ENCODE measurements at places on chromosomes 3 and 15.
A peak's percentile ranks its signal among the peaks of the same experiment; 100 is the strongest.

DNA sequence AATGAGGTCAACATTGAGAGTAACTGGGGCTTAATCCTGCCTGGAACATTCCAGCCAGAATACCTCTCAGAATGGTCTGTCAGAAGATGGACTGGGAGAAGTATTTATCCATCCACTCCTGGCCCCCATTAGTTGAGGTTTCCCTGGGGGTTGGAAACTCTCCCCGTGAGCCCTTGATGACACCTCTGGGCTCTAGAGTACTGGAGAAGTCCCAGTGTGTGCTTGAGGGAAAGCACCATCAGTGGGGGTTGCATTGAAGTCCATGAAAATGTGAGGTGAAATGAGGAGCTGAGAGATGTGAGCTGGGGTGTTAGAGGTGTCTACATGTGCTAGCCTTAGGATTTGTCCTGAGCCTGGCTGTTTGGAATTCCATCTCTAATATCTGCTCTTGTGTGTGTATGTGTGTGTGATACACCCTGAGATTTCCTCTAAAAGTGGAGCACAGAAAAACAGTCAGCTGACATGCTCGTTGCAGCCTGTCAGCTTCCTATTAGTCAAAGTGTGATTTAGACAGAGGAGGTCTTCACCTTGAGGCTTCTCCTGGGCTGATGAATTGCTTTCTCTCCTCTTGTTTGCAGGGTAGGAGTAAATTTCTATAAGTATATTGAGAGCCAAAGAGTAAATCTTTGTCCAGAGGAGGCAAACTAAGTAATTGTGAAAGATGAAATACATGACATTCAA is 67.6 kb downstream of the NR1D2 start:
- no peak for DNase-seq

GRCh38 chr3:193879099-193879863 is 256.7 kb upstream of the HES1 start:
- DNase-seq, result no peak

DNA sequence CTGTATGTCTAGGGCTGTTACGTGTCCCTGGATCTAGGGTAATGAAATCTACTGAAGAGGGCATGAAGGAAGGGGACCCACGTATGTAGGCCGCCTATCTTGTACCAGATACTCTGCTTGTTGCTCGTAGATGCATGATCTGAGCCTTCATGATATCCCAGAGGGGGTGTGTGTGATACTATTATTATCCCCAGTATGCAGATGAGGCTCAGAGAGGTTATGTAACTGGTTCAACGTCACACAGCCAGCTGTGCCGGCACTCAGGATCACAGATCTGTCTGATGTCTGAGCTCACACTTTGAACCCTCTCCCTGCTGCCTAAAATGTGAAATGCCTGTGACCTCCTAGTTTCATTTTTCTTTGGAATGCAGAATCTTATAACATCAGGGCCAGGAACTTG is 36.2 kb upstream of the SEC13 start:
- no peak for DNase-seq

DNA sequence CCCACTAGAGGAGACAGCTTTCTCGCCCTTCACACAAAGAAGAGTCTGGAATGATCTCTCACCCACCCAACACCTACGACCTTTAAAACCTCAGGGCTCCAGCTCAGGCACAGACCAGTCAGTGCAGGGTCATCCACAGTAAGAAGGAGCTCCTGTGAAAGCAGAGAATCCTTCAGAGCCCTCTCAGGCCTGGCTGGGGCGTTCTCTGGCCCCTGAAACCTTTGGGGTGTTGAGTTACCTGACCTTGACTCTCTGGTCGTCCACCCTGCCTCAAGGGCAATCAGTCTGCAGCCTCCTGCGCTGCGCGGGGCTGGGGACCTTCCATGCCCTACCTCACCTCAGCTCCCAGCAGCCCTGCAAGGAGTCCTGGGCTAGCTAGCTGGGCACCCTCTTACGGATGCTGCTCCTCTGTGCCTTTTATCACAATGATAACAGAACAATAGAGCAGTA is 106.2 kb downstream of the ADCY5 start:
- no peak for DNase-seq

DNA sequence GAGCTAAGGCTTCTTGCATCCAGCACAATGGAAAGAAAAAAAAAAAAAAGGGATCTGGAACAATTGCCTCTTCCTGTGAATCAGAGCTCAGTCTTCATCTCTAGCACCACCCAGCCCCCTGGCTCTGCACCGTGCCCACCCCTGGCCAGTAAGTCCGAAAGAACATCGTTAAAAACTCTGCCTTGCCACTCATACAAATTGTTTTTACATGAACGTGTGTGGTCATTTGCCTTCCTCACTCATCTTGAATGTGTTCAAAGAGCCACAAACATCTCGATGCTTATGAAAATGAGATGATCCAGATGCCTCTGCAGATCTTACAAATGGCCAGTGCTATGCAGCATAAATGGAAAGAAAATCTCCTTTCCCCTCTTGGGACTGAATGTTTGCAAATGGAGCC is 400.0 kb upstream of the PPP2R3A start:
- no peak for DNase-seq

- no peak for DNase-seq
Measured at GRCh38 chr15:80694611-80695098, 455 bp upstream of the ABHD17C start.

DNA sequence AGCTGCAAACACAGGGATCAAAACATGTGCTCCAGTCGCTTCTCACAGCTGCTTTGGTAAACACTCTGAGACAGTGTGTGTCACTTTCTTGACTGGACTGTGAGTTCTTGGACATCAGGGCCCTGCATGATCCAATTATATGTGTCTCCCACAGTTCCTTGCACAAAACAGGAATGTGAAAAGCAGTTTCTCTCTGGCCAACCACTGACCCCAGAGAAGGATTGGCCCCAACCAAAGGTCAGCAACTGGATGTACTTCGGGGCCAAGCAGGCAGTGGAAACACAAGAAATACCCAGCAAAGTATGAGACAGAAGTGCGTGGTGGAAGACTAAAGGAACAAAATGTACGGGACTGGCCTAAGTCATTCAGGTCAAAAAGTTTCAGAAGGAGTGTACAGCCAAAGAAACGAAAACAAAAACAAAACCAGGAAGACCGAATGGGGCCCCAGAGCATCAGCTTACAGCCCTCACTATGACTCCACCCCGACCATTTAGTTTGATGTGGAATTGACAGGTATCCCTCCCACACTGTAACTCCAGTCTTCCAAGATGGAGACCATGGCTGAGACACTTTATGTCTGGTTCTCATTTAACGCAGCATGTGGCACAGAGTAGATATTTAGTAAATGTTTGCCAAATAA is 76.7 kb upstream of the LPP start:
- DNase-seq, result no peak

DNA sequence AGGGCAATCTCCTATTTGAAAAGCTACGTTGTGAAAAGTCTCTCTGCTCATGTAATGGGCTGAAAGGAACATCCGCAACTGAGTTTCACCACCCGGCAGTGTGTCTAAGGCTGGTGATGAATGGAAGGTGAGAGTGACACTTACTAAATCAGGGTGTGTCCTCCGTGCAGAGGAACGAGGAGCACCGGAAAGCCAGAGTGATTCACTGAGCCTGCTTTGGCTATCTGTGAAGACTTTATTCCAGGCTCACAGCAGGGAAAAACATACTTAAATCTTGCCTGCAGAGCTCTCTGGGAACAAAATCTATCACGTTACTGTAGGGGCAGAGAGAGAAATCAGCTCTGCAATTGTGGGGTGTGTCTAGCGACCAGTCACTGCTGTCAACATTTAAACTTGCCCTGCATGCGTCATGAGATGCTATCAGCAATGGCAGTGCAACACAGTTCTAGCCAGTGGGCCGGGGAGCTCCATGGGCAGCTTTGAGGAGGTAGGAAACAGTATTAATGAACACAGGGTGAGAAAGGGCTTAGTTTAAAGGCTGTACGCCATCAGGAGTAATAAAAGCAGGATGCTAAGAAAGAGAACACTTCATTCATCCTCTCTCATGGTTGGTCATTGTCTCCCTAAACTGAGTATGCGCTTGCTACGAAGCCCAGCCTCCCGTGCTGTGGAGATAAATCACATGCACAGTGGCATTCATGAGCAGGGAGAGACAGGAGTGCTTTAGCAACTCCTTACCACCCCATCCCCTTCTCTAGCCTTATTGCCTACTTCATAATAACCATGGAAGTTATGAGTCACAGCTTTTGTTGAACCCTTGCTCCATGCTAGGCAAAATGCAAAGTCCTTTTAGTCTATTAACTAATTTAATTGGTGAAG is 542.7 kb upstream of the ADAMTS9 start:
- DNase-seq, result no peak

- peak; percentile 95 for DNase-seq
Measured at GRCh38 chr15:74545776-74546656, 5.0 kb downstream of the ARID3B start.

DNA sequence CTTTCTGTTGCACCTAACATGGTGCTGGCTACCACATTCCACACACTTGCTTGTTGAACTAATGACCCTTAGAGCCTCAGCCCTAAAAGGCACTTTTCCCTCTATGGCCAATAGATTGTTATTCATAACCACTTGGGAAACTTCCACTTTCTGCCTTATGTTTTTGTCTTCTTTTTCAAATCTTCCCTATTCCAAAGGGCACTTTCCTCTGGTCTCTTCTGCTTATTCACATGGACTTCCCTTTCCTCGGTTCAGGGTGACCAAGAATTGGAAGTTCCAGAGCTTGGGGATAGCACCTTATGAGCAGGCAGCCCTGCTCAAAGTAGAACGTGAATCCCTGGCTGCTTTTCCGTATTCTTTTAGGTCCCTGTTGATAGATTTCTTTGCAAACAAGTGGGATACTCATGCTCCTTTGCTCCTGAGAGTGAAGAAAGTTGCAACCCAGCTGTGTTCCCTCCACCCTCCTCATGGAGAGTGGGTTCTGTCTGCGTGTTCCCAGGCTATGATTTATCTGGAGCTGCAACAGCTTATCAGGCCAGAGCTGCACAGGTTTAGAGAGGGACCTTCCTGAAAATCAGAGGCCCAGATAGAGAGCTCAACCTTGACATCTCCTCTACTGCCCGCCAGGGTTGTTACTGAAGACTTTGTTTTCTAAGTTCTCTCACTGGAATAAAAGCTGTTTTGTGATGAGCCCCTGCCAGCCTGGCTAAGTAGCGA is 58.8 kb upstream of the MYZAP start:
- no peak for DNase-seq

GRCh38 chr3:28901018-28901417 is 379.9 kb upstream of the RBMS3 start:
- no peak for DNase-seq

GRCh38 chr3:167843481-167843880 is 108.0 kb downstream of the SERPINI1 start:
- DNase-seq, result no peak

DNA sequence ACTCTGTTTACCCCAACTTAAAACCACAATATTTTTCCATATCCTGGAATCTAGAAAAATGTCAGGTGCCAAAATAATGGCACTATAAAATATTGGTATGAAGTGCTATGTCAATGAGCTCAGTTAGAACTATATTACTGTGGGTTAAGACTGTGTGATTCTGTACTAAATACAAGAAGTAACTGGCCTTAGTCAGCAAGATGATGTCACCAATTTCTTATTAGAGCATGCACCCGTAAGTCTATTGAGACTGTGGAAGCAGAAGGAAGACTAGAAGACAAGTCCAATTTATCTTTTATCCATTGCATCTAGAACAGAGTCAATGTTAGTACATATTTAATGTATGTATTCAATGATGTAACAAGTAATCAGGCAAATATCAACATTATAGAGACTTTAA is 25.0 kb downstream of the LRRC58 start:
- DNase-seq, result no peak

DNA sequence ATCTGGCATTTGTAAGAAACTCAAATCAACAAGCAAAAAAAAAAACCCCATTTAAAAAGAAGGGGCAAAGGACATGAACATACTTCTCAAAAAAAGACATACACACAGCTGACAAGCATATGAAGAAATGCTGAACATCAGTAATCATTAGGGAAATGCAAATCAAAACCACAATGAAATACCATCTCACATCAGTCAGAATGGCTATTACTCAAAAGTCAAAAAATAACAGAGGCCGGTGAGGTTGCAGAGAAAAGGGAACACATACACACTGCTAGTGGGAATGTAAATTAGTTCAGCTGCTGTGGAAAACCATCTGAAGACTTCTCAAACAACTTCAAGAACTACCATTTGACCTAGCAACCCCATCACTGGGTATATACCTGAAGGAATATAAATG is 199.4 kb upstream of the THBS1 start:
- DNase-seq, result no peak

GRCh38 chr3:197736010-197736490 is 654 bp downstream of the RUBCN start:
- DNase-seq, result peak; percentile 35

GRCh38 chr3:144622845-144623244 is 651.2 kb downstream of the DIPK2A start:
- no peak for DNase-seq

GRCh38 chr3:186789554-186790260 is 6.3 kb downstream of the EIF4A2 start:
- DNase-seq, result peak; percentile 27

DNA sequence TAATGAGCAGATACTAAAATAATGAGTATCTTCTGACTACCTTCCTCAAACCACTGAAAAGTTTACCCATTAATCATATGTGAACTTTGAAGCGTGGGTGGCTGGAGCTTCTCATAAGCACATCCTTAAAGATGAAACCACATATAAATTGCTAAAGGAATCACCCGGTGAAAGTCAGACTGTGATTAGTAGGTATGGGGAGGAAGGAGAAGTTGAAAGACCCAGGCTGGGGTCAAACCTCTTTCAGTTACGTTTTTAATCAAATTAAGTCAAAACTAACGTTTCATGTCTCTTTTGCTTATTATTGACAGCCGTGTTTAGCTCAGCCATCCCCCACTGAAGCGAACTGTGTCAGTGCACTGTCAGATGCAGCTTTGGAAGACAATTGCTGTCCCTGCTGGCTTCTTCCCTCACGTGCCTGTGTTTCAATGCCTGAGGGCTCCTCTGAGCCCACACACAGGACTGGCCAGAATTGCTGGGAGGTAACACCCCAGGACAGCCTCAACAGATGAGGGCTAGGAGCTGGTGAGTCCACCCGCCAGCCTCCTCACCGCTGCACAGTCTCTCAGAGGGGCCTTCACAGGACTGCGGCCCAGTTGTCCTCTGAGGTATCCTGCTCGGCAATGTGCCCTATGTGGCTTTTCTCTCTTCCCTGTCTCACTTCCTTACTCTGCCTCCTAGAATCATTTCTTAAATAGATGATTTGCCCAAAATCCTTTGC is 29.3 kb upstream of the SH3BP5 start:
- DNase-seq, result no peak

- DNase-seq, result no peak
Measured at GRCh38 chr15:29611057-29611456, 211.2 kb downstream of the TJP1 start.

Measured in NCI-H1105 treated with DMSO at 0.1 percent for 48 hours (cell line).